Esophagus squamous epithelium (tissue), 5 donors: ENCODE measurements at places on chromosomes 12 and 14.

DNA sequence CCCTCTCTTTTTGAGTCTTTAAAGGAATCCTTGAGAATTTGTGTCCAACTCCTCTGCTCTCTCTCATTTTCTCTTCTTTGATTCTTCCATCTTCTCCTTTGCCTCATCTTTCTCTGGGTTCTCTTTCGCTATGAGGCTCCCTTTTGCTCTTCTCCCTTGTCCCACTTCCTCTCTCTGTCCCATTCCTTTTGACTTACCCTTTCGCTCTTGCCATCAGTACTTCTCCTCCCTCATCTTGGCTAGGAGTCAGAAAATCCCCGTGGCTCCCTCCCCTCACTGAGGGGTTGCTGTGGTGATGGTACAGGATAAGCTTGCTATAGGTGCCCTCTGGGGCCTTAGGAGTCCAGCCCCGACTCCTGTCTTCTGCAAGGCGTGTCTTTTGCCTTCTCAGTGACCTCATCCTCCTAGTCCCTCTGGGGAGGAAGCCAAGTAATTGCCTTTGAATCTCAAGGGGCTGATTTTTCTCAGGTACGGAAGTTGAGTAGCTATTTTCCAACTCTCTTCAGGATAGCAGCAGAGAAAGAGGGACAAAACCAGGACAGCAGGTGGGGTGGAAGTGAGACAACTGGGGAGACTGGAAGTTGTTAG lies 6.4 kb downstream of the PDE1B start:
- DNase-seq = no peak

DNA sequence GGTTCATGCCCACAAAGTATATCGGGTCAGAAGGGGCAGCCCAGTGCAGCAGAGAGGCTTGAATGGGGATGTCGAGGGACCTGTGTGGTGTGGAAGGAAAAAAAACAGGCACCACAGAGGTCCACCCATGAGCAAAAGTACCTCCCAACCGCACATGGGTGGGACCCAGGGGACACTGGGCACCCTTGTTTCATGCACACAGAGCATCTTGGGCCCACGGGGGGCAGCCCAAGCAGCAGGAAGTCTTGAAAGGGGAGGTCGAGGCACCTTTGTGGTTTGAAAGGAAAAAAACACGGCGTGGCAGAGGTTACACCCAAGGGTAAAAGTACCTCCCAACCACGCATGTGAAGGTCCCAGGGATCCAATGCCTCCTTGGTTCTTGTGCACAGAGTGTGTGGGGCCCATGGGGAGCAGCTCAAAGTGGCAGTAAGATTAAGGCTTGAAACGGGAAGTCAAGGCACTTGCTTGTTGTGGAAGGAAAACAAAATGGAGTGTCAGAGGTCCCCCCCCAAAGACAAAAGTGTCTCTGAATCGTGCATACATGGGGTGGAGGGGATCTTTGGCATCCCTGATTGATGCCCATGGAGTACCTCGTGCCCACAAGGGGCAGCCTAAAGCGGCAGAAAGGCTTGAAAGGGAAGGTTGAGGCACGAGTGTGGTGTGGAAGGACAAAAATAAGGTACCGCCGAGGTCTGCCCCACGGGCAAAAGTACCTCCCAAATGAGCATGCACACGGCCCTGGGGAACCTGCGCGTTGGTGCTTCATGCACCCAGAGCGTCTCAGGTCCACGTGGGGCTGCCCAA lies 575.5 kb downstream of the ALG10 start:
- no peak for DNase-seq

DNA sequence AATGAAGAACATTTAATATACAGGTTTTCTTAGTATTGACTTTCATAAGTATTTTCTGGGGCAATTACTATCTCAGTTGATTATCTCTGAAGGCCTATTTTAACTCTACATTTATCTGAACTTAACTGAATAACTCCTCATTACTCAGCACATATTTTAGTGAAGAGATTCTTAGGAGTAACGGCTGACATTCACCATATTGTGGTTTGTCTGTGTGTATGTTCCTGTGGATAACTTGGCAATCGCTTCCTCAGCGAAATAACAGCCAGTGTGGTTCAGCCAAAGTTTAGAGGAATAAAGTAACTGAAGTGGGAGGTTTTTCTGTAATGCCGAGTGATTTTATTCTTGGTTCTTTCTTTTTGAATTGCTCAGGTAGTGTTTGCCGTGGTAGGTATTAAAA lies 168.0 kb downstream of the RAD51B start:
- DNase-seq = no peak

DNA sequence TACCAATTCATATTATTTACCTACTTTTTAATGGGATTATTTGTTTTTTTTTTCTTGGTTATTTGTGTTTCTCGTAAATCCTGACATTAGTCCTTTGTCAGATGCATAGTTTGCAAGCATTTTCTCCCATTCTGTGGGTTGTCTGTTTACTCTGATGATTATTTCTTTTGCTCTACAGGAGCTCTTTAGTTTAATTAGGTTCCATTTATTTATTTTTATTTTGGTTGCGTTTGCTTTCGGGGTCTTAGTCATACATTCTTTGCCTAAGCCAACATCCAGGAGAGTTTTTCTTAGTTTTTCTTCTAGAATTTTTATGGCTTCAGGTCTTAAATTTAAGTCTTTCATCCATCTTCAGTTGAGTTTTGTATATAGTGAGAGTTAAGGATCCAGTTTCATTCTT lies 289.9 kb downstream of the AKAP6 start:
- DNase-seq = no peak

DNA sequence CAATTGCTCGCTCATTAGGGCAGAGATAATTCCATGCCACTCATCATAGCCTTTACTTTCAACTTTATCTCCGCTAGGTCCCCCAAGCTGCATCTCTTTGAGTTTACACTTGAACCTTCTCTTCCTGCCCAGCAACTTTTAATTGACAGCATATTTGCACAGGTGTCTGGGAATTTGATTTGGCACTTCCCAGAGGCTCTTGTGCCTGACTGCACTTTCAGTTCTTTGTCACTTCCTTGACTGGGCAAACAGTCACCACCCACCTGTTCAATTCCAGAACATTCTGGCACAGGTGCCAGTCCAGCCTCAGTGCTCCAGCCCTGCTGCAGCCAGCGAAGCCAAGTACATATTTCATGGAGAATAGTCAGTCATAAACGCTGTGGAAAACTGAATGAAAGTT lies 110.1 kb upstream of the LRIG3 start:
- no peak for DNase-seq

- DNase-seq = peak; percentile 1
Observed at GRCh38 chr12:10716704-10717315, 6.3 kb downstream of the YBX3 start.

DNA sequence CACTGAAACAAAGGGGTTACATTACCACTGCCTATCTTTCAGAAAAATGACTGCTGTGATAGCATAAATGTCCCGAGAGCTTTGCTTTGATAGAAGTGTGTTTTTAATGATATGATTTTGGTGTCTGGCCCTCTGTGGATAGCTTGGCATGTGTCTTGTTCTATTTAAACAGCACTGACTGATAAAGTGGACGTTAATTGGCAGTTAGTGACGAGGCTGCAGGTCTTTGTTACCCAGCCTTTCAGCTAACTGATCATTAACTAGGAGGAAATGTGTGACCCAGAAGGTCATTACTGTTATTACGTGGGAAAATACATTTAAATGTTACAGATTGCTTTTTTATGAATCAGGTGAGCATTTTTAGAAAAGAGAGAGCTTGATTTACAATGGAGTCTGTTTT lies 428.3 kb downstream of the DIO2 start:
- no peak for DNase-seq

DNA sequence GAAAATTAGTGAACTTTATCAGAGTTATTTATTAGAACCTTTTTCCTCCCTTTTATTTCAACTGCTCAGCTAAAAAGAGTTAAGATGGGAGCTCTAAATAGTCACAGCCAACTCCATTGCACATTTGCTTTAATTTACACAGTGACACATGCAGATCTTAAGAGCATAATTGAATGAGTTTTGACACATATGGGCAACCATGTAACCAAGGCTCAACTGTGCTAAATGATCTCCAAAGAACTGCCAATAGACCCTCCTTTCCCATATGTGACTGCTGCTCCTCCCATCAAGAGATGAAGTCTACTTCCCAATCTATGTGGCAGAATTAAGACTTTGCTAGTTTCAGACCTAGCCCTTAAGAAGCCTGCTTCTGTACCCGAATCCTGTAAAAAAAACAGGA lies 960.0 kb downstream of the BCL11B start:
- no peak for DNase-seq

DNA sequence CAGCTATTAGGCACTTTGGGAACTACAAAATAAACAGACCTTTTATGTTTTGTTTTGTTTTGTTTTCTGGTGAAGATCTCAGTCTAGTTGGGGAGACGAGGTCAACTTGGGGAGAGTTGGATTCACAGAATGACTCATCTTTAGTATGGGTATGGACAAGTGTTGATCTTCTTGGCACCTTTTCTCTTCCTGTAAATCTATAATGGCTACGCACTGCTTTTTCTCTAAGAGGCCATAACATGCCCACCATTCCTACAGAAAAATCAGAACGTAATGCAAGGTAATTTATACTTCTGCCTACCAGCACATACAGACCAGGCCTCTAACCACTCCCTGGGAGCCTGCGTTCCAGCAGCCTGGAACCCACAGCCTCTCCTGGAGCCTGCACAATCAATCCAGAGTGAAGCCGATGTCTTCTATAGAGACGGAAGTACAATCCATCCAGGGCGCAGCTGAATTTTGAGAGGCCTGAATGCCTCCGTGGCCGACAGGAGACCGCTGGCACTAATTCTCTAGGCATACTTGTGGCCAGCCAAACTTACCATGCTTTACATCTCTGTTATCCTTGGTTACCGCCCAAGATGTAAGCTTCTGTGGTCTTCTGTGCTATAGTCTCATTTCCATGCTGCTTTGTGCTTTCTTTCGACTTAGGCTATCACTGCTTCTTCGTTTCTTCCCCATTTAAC lies 717 bp downstream of the PPHLN1 start:
- no peak for DNase-seq

DNA sequence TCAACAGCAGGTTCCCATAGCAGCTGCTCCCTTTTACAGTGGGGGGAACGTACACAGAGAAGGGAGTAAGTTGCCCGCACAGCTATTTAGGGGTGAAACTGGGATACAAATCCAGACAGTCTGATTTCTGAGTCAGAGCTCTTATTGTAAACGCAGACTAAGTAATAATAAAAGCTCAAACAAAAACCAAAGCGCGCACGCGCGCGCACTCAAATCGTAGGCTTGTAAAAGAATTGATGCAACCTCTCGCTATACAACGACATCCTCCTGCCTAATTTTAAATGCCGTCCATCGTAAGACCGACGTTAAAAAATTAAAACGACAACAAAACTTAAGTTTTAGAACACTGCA lies 747 bp upstream of the DACT1 start:
- DNase-seq = no peak

GRCh38 chr14:72714871-72715214 lies 179.1 kb downstream of the DPF3 start:
- no peak for DNase-seq

GRCh38 chr12:76588881-76589565 lies 29.5 kb upstream of the OSBPL8 start:
- DNase-seq = no peak

GRCh38 chr12:63888908-63889635 lies 44.6 kb downstream of the SRGAP1 start:
- no peak for DNase-seq

DNA sequence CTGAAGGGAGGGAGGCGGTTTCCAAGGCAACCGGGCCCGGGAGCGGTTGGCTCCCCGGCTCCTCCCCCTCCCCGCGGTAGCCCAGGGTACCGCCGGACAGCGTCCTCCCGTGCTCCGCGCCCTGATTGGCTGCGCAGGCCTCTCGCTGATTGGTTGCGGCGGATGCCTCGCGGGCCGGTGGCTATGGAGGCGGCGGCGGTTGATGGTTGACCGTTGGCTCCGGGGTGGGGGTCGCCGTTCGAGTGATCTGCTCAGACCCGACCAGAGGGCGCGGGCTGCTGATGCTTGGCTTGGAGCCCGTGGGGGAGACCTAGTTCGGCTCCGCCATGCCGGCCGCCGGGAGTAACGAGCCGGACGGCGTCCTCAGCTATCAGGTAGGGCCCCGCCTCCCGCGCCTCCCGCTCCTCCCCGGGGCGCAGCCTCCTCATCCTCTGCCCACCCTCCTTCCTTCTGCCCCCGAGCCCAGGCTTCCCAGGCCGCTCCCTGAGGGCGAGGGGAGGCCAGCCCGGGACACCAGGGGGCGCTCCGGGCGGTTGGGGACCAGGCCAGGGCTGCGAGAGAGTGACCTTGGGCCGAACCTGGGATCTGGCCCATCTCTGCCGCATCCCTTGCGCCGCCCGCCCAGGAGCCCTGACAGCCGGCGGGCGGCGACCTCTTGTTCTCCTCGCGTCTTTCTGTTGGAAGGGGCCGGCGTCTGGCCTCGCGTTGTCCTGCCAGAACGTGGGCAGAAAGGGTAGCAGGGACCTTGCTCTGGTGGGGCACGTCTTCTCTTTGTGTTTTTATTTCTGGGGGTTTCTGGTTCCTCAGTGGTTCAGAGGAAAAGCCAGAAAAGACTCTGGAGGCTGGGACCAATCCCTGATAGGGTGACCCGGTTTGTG lies at the start of gene SLC4A8:
TSS of gene SLC4A8 (plus strand) at position 170 of the 878 bp plus-strand sequence. CDS start at position 327, 157 bp downstream.
- DNase-seq = no peak

- no peak for DNase-seq
Observed at GRCh38 chr12:2958432-2959191, 585 bp upstream of the TEAD4 start.

GRCh38 chr12:81208187-81208911 lies 130.5 kb downstream of the ACSS3 start:
- no peak for DNase-seq

- no peak for DNase-seq
Observed at GRCh38 chr12:65308601-65309071, 30.2 kb downstream of the MSRB3 start.

- DNase-seq = no peak
Observed at GRCh38 chr12:121543786-121544185, 37.0 kb downstream of the KDM2B start.

DNA sequence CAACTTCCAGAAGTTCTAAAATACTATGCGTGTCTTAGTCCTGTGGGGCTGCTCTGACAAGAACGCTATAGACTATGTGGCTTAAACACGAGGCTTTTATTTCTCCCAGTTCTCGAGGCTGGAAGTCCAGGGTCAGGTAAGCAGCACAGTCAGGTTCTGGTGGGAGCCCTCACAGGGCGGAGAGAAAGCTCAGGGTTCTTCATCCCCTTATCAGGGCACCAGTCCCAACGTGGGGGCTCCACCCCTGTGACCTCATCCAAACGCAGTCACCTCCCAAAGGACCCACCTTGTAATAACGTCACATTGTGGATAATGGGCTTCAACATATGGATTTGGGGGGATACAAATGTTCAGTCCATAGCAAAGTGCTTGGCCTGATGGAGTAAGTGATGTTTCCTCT lies 37.1 kb upstream of the TC2N start:
- no peak for DNase-seq
